ENCODE measurements at places on chromosomes 7 and 10.

DNA sequence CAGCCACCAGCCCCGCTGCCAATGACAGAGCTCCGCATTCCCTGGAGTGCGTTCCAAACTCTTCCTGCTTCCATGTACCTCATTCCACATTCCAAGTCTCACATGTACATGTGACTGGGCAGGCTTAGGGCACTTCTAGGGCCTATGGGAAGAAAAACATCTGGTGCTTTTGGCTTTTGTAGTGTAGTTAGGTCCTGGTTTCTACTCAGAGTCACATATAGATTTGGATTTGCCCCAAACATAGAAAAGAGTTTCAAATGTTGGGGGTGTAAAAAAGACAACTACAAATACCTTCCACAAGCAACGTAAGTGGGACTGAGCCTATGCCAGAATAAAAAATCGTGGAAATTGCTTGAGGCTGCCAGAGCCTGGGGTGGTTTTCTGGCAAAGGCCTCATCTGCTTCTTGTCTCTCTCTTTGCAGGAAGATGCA is 84.1 kb downstream of the ZNF467 start:
- DNase-seq = no peak

- DNase-seq = no peak
These were observed 35.2 kb upstream of the ITPRID1 start for GRCh38 chr7:31478721-31479120.

DNA sequence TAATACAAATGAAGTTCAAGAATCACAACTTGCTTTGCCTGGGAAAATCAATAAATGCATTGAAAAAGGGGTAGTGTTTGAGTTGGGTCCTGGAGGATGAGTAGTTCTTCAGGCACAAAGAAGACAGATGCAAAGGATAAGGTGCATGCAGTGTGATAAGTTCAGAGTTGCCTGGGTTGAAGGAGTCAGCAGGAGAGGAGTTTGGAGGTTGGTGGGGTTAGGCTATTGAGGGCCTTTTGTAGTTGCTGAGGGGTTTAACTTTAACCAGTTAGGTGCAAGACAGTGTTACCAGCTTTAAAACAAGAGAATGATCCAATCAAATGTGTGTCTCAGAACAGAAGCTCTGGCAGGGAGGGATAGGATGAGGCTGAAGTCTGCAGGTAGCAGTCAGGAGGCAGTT is 44.3 kb upstream of the GLCCI1 start:
- DNase-seq = no peak

- peak; percentile 71 for DNase-seq
These were observed 1.0 kb downstream of the HSPB1 start for GRCh38 chr7:76303202-76304147.

DNA sequence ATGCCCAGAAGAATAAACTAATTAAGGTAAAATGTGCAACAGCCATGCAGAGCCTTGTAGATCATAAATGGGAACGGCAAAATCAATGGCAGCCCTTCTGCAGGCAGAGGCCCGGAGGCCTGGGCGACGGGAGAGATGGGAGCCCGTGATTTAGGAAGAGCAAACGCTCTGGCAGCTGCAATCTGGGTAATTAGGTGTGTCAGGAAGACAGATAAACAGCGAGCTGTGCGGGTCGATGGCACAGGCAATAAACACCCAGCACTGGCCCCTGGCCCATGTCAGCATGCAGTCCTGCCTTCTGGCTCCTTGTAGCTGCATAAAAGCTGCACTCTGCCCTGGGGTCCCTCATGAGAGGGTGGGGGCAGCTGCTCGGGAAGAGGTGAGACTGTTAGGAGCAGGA is 78.0 kb downstream of the GOLGA7B start:
- no peak for DNase-seq

Data from bronchial epithelial cell (primary cell).